Fibroblast of lung (primary cell): ENCODE measurements at places on chromosomes 1 and 21. TPM values are rescaled to one million over a fixed set of nuclear protein-coding genes. Genes with fewer than 3 reads are reported as not detected.

The NTRK1 gene
- total RNA-seq: not detected in 2 replicates

The MATN1 gene
- 0.26 TPM in 1 of 2 replicates, not detected in the other for total RNA-seq

- H3K27ac ChIP-seq: no peak overlapping the region
- no peaks in the 10 kb centered on the region for H3K27me3 ChIP-seq
- no peak for DNase-seq
Measured at GRCh38 chr1:116287341-116288200, 85.5 kb upstream of the ATP1A1 start.

The CYP2J2 gene
- under 0.01 and 0.17 TPM in 2 replicates for total RNA-seq

- H3K27me3 ChIP-seq: no peaks in the 10 kb centered on the region
- no peaks in the 10 kb centered on the region for H3K36me3 ChIP-seq
- H3K4me3 ChIP-seq: no peak overlapping the region
- no peaks in the 10 kb centered on the region for H3K4me1 ChIP-seq
Measured at GRCh38 chr1:41802532-41803501, 115.9 kb downstream of the HIVEP3 start.

The SELENON gene
- 11.0 and 19.3 TPM in 2 replicates for total RNA-seq

The PIP5K1A gene
- total RNA-seq: 61.4 and 80.9 TPM in 2 replicates

The OSCP1 gene
- 8.7 and 10.7 TPM in 2 replicates for total RNA-seq

The CRNN gene
- not detected in 2 replicates for total RNA-seq

DNA sequence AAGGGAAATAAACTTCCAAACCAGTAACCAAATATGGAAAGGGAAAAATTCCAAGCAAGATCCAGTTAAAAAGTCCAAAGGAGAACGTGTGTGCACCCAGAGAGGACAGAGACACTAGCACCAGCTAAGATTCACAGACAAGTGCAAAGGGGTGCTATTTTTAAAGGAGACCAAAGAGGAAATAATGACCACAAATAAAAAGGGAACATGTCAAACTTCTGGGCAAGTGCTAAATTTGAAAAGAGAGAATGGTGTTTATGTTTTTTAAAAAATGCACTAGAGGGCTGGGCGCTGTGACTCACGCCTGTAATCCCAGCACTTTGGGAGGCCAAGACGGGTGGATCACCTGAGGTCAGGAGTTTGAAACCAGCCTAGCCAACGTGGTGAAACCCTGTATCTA lies 8.6 kb downstream of the JAM2 start:
- H3K4me1 ChIP-seq: no peaks in the 10 kb centered on the region
- H3K27me3 ChIP-seq: no peaks in the 10 kb centered on the region
- H3K36me3 ChIP-seq: no peaks in the 10 kb centered on the region
- no peak for DNase-seq
- no peak overlapping the region for H3K27ac ChIP-seq

DNA sequence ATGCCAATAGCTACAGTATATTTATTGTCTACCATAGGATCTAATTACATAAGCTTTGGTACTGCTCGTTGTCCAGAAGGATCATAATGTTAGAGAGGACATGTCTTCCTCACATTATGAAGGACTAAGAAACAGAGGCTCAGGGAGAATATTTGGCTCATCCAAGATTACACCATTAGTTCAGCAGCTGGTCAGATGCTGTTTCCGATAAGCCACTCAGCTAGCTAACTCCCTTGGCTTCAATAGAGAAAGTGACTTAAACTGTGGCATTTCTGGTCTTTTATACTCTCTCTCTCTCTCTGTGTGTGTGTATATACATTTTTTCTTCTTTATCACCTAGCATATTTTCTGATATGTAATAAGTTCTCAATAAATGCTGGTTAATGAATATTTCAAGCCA lies 70.4 kb downstream of the DDR2 start:
- H3K27ac ChIP-seq: no peak overlapping the region
- no peaks in the 10 kb centered on the region for H3K27me3 ChIP-seq
- H3K4me1 ChIP-seq: peaks cover 6% of the 10 kb centered on the region
- peaks cover 6% of the 10 kb centered on the region for H3K36me3 ChIP-seq

GRCh38 chr1:85576642-85577418 lies 3.7 kb upstream of the CCN1 start:
- no peaks in the 10 kb centered on the region for H3K27me3 ChIP-seq
- peaks cover 4% of the 10 kb centered on the region for H3K36me3 ChIP-seq
- peak overlapping the region; percentile 90 for H3K4me3 ChIP-seq

GRCh38 chr1:207822124-207822601 lies 70.3 kb downstream of the CD46 start:
- H3K27me3 ChIP-seq: no peaks in the 10 kb centered on the region
- no peak overlapping the region for H3K4me3 ChIP-seq
- no peaks in the 10 kb centered on the region for H3K36me3 ChIP-seq
- H3K4me1 ChIP-seq: peaks cover 44% of the 10 kb centered on the region
- DNase-seq: no peak

DNA sequence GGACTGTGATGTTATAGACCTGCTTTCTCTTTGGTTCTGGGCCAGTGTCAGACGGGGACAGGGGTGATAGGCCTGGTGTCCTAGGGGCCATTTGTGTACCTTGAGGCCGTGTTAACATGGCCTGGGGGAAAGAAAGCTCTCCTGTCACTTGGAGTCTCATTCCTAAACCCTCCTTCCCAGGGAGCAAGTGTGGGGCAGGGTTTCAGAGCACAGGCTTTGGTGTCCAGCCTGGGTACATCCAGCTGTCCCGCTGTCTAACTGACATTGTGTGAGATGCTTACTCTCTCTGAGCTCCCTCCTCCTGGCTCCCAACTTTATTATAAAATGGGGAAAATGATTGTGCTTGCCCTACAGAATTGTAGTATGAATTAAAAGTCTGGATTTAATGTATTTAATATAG lies 32.6 kb upstream of the EPHA8 start:
- no peak overlapping the region for H3K27ac ChIP-seq
- no peak overlapping the region for H3K4me3 ChIP-seq
- no peaks in the 10 kb centered on the region for H3K27me3 ChIP-seq
- no peak for DNase-seq
- H3K4me1 ChIP-seq: no peaks in the 10 kb centered on the region

- H3K27ac ChIP-seq: no peak within 1 kb of the TSS
- no peaks in the 10 kb centered on the region for H3K4me1 ChIP-seq
- peaks cover 93% of the 10 kb centered on the region for H3K27me3 ChIP-seq
- H3K36me3 ChIP-seq: no peaks in the 10 kb centered on the region
Measured at GRCh38 chr1:118988186-118989005, at the start of gene TBX15. Gene TBX15, minus strand, starts transcription at chr1:118988343. Its CDS starts 548 bp downstream, at chr1:118987795.

- H3K4me1 ChIP-seq: no peaks in the 10 kb centered on the region
- DNase-seq: no peak
- H3K27me3 ChIP-seq: no peaks in the 10 kb centered on the region
- H3K4me3 ChIP-seq: no peak overlapping the region
- H3K27ac ChIP-seq: no peak overlapping the region
- no peaks in the 10 kb centered on the region for H3K36me3 ChIP-seq
Measured at GRCh38 chr1:47328992-47329391, 4.6 kb upstream of the CMPK1 start.

GRCh38 chr1:202189001-202189790 lies 4.4 kb upstream of the LGR6 start:
- peak; percentile 53 for DNase-seq
- no peak overlapping the region for H3K4me3 ChIP-seq
- H3K27me3 ChIP-seq: peaks cover 17% of the 10 kb centered on the region
- no peaks in the 10 kb centered on the region for H3K4me1 ChIP-seq

GRCh38 chr1:8822373-8823294 lies 5.2 kb upstream of the RERE start:
- H3K36me3 ChIP-seq: no peaks in the 10 kb centered on the region
- H3K4me3 ChIP-seq: no peak overlapping the region
- DNase-seq: peak; percentile 82
- H3K27ac ChIP-seq: no peak overlapping the region
- H3K27me3 ChIP-seq: no peaks in the 10 kb centered on the region

DNA sequence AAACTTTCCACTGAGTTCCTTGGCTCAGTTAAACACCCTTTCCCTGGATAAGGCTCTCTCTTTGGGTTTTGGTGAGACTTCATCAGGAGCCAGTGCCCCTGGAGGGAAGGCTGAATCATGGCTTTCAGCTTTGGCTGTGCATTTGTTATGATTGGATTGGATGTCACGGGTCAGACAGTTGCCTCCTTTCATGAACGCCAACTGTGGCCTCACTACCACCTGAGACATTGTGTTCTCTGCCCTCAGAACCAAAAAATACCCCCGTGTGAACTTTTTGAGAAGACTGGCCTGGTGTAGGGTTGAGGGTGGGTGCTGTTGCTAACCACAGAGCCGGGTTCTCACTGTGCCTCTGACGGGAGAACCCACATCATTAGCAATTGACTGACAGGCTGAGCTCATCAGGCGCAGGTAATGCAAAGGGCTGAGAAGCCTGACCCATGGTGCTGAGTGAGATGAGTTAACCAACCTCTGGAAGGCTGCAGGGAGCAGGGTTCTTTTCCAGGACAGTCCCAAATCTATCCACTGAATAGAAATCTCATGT lies 65.6 kb downstream of the HHAT start:
- DNase-seq: peak; percentile 89
- no peaks in the 10 kb centered on the region for H3K36me3 ChIP-seq
- H3K27ac ChIP-seq: no peak overlapping the region
- peaks cover 10% of the 10 kb centered on the region for H3K4me1 ChIP-seq
- H3K27me3 ChIP-seq: no peaks in the 10 kb centered on the region

GRCh38 chr1:46533179-46533864 lies 18.1 kb downstream of the KNCN start:
- peak; percentile 31 for DNase-seq
- H3K4me3 ChIP-seq: no peak overlapping the region
- no peaks in the 10 kb centered on the region for H3K4me1 ChIP-seq

DNA sequence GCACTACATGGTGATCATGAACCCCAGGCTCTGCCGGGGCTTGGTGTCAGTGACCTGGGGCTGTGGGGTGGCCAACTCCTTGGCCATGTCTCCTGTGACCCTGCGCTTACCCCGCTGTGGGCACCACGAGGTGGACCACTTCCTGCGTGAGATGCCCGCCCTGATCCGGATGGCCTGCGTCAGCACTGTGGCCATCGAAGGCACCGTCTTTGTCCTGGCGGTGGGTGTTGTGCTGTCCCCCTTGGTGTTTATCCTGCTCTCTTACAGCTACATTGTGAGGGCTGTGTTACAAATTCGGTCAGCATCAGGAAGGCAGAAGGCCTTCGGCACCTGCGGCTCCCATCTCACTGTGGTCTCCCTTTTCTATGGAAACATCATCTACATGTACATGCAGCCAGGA lies 589 bp downstream of the OR2W3 start:
- no peak overlapping the region for H3K4me3 ChIP-seq
- H3K27ac ChIP-seq: no peak overlapping the region
- DNase-seq: no peak
- no peaks in the 10 kb centered on the region for H3K27me3 ChIP-seq
- H3K4me1 ChIP-seq: no peaks in the 10 kb centered on the region

DNA sequence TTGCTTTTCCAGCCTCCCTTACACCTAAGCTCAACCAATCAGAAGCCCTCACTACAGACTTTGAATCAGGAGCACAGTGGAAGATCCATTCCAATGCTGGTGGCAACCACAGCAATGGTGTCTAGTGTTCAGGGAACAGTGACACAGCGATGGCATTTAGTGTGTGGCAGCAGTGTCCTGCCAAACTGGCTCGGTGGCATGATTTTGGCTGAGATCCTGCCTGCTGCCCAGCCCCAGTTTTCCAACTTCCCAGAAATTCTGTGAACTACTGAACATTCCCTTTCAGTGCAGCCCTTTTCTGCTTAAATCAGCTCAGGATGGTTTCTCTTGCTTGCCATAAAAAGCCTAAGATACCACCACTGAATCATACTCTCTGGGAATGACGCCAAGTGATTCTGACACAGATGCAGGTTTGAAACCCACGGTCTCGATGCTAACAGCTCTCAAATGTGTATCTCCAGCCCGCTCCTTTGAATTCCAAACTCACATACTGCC lies 8.8 kb downstream of the ASAP3 start:
- peaks cover 33% of the 10 kb centered on the region for H3K4me1 ChIP-seq
- no peaks in the 10 kb centered on the region for H3K27me3 ChIP-seq
- H3K27ac ChIP-seq: no peak overlapping the region
- DNase-seq: peak; percentile 95
- no peaks in the 10 kb centered on the region for H3K36me3 ChIP-seq

- peaks cover 7% of the 10 kb centered on the region for H3K27me3 ChIP-seq
- no peak overlapping the region for H3K4me3 ChIP-seq
- H3K27ac ChIP-seq: no peak overlapping the region
- DNase-seq: no peak
- H3K4me1 ChIP-seq: no peaks in the 10 kb centered on the region
Measured at GRCh38 chr1:9086796-9087195, 17.4 kb upstream of the SLC2A5 start.

DNA sequence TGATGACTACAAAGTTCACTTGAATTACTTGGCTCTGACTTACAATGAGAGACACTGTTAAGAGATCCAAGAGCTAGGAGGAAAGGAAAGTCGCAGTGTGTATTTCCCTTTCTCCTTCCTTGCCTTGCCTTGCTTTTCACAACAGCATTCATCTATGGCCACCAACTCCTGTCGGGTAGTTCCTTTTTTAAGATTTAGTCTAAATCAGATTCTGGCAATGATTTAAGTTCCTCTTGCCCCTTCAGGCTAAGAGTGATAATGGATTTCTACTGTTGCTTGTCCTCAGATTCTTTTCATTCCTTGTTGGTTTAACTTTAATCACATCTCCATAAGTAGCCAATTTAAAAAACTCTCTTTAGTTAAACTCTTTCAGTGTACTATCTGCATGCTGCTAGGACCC lies 91.9 kb downstream of the GTF2B start:
- no peak for DNase-seq
- H3K27me3 ChIP-seq: no peaks in the 10 kb centered on the region
- H3K27ac ChIP-seq: no peak overlapping the region
- H3K4me3 ChIP-seq: no peak overlapping the region
- no peaks in the 10 kb centered on the region for H3K4me1 ChIP-seq
